Calu3 (cell line): ENCODE measurements at places on chromosomes 3 and 15.

GRCh38 chr3:124372775-124373174 is 357.5 kb upstream of the UMPS start:
- DNase-seq, result no peak

DNA sequence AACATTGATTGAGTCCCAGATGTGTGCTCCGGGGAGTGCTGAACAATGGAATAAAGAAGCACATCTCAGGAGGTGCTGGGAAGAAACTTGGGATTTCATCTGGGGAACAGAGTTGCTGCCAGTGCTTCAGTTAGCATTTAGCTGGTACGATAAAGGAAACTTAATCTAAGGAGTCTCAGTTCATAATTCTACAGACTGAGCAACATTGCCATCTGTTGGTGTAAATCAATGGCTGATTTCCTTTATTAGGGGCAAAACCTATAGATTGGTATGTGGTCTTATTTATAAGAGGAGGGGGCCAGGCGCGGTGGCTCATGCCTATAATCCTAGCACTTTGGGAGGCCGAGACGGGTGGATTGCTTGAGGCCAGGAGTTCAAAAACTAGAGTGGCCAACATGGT is 8.9 kb downstream of the MKRN2OS start:
- no peak for DNase-seq

DNA sequence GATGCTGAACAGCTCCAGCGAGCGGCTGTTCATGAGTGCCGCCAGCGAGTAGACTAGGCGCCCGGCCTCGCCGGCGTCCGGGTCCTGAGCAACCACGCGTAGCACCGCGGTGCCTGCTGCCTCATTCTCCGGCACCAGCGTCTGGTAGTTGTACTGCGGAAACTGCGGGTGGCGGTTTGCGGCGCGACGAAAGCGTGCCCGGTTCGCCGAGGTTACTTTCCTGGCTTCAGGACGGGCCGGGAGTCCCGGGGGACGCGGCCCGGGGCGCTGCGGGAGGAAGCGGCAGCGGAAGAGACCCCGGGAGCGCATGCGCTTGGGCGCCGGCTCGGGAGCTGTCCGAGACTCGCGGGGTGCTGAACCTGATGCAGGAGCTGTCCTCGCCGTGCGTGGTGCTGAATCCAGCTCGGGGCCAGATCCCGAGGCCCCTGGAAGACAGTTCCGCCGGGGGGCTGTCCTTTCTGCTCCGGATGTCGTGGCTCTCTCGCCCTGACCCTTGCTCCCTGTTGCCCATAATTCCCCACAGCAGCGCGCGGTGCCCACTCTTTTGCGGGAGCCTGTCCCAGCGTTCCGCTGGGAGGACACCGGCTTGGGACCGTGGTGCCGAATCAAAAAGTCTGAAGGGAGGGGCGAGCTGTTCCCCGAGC is 1.1 kb downstream of the CELSR3 start:
- DNase-seq, result no peak

DNA sequence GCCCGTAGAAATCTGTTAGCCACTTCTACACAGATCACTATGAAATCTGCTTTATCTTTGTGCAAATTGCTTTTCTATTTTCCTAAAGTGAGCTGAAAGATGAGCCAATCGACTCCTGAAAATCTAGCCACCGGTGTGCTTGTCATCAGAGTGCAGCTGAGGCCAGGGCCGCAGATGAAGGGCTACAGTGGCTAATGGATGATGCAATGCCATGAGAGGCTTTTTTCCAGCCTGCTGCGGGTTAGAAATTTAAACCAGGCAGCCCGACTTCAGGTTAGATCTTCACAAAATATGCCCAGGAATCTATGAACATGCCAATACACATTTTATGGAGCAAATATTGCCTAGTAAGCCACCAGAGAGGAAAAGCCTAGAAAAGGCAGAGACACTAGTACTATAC is 948.2 kb upstream of the CFAP20DC start:
- no peak for DNase-seq

GRCh38 chr3:189490337-189490736 is 140.9 kb upstream of the TP63 start:
- DNase-seq, result peak; percentile 38

- no peak for DNase-seq
Observed at GRCh38 chr15:93671387-93671943, 559.9 kb upstream of the MCTP2 start.

GRCh38 chr3:128210711-128211110 is 57.4 kb downstream of the EEFSEC start:
- DNase-seq, result no peak

DNA sequence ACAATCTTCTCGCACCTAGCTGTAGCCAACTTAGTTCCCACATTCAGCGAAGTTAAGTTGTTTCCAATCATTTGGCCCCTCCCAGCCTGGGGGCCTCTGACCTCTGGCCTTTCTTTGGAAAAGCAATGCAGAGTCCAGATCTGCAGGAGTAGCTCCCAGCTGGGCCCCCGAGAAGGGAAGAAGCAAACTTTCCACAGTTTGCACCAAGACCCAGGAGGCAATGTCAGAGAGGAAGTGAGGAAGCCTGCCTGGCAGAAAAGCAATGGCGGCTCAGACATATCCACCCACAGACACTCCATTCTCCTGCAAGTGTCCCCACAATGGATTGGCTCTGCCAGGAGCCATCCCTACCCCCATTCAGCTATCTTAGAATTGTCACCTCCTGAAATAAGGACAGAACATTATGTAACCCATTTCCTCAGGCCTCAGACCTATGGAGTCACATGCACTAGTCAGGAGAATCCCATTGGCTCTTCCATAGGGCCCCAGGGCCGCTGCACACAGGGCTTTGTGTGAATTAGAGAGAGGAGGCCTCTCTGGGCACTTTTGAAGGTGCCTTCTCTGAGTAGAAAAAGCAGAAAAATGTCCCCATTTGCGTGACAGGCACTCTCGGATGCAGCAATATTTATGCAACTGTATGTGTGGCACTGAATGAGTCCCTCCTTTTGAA is 3.0 kb upstream of the BUB1B start:
- DNase-seq, result no peak

DNA sequence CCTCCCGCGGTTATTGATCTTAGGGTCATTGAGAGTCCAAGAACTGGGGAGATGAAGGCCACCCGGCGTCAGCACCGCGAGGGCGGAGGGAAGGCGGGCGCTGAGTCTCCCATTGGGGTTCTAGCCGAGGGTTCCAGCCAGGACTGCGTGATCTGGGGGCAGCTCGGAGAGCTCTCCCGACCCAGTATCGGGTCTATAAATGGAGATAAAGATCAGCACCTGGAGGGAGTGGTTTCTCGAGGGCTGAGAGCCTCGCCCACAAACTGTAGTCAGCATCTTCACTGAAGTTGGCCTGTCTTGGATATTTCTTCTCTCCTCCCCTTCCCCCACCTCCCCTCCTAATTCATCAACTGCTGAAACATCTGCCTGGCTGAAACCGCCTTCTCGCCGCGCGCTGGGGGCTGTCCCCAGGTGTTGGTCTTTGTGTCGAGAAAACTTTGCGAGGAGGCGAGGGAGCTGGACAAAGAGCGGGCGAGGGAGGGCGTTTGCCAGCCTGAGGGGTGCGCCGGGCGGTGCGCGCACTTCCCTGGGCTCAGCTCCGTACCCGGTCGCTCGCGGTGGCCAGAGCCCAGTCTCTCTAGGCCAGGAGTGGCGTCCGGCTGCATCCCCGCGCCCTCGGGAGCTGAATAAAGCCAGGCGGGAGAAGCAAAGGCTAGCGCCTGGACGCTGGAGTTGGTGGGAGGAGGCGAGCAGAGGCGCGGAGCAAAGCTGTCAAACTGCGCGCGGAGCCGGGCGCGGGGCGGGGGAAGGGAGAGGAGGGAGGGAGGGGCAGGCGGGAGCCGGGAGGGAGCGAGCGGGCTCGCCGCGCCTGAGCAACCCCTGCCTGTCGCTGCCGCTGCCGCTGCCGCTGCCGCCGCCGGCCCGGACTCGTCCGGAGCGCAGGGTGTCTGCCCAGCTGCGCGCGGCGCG is at the start of gene ST8SIA2:
TSS of gene ST8SIA2 (plus strand) at position 811 of the 909 bp plus-strand sequence. CDS start 184 bp downstream, outside the sequence.
- no peak for DNase-seq

DNA sequence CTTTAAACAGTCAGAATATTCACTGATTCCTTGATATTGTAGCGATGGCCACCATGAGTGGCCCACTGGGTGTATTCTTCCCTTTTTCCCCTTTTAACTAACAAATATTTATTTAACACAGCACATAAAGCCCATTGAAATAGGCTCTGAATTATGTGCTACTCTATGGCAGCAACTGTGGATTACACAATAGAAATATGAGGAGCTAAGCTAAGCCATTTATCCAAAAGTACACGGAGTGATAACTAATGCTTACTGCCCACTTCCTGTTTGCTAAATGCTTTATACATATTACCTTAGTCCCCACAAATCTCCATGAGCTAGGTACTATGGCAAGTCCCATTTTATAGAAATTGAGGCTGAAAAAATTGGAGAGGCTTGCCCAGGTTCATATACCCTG is 17.9 kb downstream of the ILDR1 start:
- no peak for DNase-seq

GRCh38 chr3:44265815-44266214 is 24.1 kb downstream of the TOPAZ1 start:
- DNase-seq, result no peak

- DNase-seq, result no peak
Observed at GRCh38 chr3:87073496-87074145, 82.7 kb upstream of the VGLL3 start.

GRCh38 chr15:90585863-90586262 is 56.1 kb downstream of the CRTC3 start:
- no peak for DNase-seq

DNA sequence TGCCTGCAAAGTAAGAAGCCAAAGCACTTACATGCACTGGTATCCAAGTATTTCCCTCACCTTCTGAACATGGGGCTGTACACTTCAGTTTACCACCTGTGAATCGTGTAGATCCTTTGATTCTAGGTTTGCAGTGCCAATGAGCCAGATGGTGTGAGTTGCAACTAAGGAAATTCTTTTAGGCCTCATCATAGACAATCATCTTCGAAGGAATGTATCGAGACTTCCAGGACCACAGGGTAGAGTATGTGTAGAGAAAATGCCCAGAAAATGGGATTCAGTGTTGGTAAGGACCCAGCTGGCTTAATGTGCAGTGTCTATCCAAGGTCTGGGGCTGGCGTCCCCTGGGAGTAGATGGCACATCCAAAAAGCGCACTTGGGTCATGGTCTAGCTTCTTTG is 323.2 kb upstream of the TPM1 start:
- DNase-seq, result no peak

- no peak for DNase-seq
Observed at GRCh38 chr3:160135851-160136250, 89.4 kb upstream of the C3orf80 start.

DNA sequence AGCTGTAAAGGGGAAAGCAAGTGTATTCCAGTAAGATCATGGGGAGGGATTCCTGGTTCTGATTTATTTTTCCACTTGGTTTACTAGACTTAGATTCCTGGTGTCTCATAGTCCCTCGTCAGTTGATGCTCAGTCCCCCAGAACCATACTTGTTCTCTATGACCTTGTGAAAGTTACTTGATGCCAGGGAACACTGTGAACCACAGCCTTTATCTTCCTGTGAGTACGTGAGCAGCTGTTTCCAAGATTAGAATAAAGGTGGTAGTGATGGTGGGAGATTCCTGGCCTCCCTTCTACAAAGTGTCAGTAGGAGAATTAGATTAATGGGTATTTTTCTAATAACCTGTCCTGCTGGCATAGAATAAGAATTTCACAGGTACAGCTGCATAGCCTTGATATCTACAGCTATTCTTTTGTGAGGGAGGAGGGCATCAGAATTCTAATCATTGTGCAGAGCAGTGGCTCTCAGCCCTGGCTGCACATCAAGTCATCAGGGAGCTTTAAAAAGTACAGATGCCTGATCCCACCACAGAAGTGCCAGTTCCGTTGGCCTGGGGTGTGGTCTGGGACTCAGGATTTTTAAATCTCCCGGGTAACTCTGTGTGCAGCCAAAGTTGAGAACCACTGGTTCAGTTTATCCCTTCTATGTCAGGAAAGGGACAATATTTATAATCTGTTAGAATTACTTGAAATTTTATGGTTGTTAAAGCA is 20.0 kb downstream of the GPD1L start:
- DNase-seq, result no peak
